ENCODE measurements at places on chromosomes 1 and 21.

DNA sequence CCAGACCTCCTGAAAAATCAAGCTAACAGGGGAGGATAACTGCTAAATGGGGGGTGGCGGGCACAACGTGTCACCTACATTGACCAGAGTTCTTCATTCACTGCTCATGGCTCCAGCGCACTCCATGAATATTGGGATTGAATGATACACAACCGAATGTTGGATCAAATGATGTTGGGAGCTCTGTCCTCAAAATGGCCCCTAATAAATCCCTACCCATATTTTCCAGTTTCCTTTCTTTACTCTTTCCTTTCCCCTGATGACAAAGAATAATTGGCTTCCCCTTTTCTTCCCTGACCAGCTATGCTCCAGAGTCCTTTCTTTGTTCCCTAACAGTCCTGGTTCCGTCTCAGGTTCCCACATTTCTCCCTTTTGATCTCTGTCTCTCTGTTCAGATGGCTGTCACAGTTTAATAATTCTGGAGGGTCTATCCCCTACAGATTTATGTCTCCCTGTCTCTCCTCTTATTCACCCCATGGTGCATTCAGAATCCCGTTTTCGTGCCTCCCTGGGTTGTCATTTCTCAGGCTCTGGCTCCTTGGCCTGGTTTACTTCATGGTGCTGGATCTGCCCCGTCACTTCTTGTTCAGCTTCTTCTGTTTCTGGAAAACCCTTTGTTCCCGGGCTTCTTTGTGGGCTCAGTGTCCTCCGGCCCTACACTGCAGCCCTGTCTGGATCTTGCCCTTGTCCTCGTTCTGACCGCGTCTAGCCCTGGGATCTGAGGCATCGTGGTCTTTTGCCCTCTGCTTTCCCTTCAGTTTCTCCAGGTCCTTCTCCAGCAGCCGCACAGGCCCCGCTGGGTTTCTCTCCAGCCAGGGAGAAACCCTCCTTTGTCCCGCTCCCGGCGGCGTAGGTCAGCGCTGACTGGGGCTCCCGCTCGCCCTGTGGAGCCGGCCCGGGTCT is 78.3 kb downstream of the NDUFS5 start:
- no peak overlapping the region for H3K27ac ChIP-seq
- DNase-seq: no peak
- no peaks in the 10 kb centered on the region for H3K27me3 ChIP-seq
- no peak overlapping the region for H3K4me3 ChIP-seq

DNA sequence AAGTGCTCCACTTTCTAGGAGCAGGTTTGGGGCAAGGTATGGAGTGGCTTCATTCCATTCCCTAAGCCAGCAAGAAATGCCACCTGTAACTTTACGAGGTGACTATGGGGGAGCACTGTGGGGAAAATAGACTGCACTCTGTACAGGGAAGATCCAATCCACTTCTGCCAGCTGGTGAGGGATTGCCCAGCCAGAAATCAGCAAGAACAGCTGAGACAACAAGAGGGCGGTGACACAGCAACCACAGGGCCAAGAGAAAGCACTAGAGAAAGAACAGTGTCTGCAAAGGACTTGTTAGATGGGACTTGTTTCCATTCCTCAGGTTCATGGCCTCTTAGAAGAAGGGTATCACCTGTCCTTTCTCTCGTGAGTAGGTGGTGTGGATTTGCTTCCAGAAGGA is 19.6 kb downstream of the CAPN8 start:
- no peak for DNase-seq
- H3K36me3 ChIP-seq: no peaks in the 10 kb centered on the region
- H3K4me1 ChIP-seq: no peaks in the 10 kb centered on the region
- H3K27me3 ChIP-seq: no peaks in the 10 kb centered on the region

DNA sequence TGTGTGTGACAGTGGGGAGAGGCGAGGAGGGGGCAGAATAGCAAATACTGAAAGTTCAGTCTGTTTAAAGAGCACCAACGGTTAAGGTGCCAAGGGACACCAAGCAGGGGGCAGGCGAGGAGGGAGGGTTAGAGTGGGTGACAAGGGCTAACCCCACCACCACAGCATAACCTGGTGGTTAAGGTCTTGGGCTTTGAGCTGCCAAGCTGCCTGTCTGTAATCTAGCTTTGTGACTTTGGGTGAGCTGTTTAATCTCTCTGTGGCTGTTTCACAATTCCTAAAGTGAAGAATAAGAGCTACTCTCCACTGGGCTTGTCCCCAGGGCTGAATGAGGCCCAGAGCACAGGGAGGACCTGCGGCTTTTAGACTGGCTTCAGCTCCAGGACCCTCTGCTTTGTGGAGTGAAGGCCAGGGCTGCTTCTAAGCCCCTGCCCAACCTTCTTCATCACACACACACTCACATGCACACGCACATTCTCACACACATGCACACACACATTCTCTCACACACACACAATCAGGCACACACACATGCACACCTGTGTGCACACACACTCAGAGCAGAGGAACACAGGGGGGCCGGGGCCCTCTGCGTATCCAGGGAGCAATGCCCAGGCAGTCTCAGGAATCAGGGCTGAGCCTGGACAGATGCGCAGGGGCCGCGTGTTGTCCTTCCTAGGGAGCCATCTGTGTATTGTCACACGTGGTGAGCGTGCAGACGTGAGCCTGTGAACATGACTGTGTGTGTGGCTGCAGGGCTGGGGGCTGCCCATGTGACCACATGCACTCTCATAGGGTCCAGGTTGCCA is 101.6 kb upstream of the TARDBP start:
- no peaks in the 10 kb centered on the region for H3K36me3 ChIP-seq
- peaks cover 21% of the 10 kb centered on the region for H3K4me1 ChIP-seq
- no peak for DNase-seq
- no peak overlapping the region for H3K4me3 ChIP-seq
- no peaks in the 10 kb centered on the region for H3K27me3 ChIP-seq
- no peak overlapping the region for H3K27ac ChIP-seq

- DNase-seq: no peak
- H3K4me3 ChIP-seq: no peak overlapping the region
- H3K27ac ChIP-seq: no peak overlapping the region
- peaks cover 4% of the 10 kb centered on the region for H3K4me1 ChIP-seq
Observed at GRCh38 chr1:160171354-160171753, 19.0 kb upstream of the CASQ1 start.

- H3K4me3 ChIP-seq: no peak overlapping the region
- no peak for DNase-seq
- no peaks in the 10 kb centered on the region for H3K27me3 ChIP-seq
- no peaks in the 10 kb centered on the region for H3K36me3 ChIP-seq
- H3K4me1 ChIP-seq: peaks cover 3% of the 10 kb centered on the region
Observed at GRCh38 chr1:183871142-183871541, 66.2 kb downstream of the RGL1 start.

DNA sequence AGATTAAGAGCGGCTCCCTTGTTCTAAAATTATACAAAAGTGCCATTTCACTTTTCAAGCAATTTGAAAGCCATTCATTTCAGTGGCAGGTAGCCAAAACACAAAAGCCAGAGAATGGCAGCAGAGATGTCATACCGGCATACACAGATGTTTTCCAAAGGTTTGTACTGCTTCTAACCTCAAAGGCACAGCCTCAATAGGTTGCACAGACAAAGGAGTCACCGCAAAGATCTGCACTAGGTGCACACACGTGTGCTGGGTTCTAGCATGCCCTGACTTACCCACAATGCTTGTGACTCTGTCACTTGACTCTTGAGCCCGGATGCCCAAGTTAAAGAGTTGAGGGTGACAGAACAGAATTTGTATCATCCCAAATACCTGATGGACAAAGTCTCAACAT is 448.9 kb upstream of the ADGRL2 start:
- no peak for DNase-seq
- H3K4me1 ChIP-seq: no peaks in the 10 kb centered on the region
- H3K27me3 ChIP-seq: no peaks in the 10 kb centered on the region
- no peak overlapping the region for H3K27ac ChIP-seq
- H3K36me3 ChIP-seq: no peaks in the 10 kb centered on the region
- no peak overlapping the region for H3K4me3 ChIP-seq

- peaks cover 36% of the 10 kb centered on the region for H3K4me1 ChIP-seq
- H3K4me3 ChIP-seq: no peak overlapping the region
- no peak for DNase-seq
- no peaks in the 10 kb centered on the region for H3K36me3 ChIP-seq
- peaks cover 72% of the 10 kb centered on the region for H3K27me3 ChIP-seq
- no peak overlapping the region for H3K27ac ChIP-seq
Observed at GRCh38 chr1:6416295-6416656, 3.4 kb downstream of the HES2 start.

DNA sequence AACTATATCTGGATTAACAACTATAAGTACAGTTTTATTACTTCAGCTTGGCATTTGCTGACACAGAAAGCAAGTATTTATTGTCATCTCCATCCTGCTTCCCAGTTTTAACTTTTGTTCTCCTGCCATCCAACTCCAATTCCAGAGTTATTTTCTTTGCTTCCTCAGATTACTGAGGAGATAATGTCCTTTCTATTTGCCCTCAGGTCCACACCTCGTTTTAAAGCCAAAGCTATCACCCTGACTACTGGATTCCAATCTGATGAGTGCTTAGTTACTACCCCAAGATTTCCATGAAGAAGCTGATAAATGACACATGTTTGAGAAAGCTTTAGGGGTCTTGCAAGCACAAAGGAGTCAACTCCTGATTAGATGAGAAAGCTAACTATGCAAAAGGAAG is 25.2 kb downstream of the ACKR1 start:
- no peak overlapping the region for H3K27ac ChIP-seq
- H3K36me3 ChIP-seq: no peaks in the 10 kb centered on the region
- no peak overlapping the region for H3K4me3 ChIP-seq
- no peak for DNase-seq

DNA sequence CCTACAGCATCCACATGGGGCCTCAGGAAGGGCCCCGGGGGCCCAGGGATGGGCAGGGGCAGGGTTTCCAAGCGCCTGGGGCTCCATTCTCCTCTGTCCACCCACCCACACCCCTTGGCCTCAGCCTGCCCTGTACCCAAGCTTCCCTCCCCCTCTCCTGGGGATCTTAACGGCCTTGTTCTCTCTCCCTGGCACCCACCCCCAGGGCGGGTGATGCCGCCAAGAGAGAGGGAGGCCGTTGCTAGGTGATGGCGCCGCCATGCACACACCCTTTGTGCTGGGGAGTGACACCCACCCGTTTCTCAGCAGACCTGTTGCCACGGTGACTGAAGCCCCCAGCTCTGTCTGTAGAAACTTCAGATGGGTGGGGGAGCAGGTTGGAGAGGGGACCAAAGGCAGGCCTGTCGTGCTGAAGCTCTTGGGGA is 7.6 kb downstream of the GPR37L1 start:
- peaks cover 33% of the 10 kb centered on the region for H3K36me3 ChIP-seq
- H3K4me3 ChIP-seq: no peak overlapping the region
- H3K27me3 ChIP-seq: no peaks in the 10 kb centered on the region
- peaks cover 11% of the 10 kb centered on the region for H3K4me1 ChIP-seq

Data from CD4-positive, alpha-beta T cell (primary cell).